ENCODE measurements at places on chromosomes 4 and X.

DNA sequence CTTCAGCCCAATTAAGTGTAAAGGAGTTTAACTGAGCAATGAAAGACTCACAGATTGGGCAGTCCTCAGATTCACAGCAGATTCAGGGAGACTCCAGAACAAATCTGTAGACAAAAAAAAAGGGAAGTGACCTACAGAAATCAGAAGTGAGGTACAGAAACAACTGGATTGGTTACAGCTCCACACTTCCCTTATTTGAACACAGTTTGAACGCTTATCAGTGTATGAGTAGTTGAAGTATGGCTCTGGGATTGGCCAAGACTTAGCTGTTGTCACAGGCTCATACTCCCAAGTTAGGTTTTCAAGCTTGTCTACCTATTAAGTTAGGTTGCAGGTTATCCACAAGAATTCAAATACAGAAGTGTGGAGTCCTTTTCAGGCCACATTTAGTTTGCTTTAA is 112.4 kb upstream of the ELOVL6 start:
- H3K4me3 ChIP-seq: no peak overlapping the region
- no peak overlapping the region for H3K27ac ChIP-seq
- H3K36me3 ChIP-seq: no peaks in the 10 kb centered on the region
- H3K27me3 ChIP-seq: no peaks in the 10 kb centered on the region
- no peaks in the 10 kb centered on the region for H3K4me1 ChIP-seq

GRCh38 chrX:26574234-26574633 is 358.3 kb downstream of the MAGEB5 start:
- H3K4me3 ChIP-seq: no peak overlapping the region
- no peak for DNase-seq
- H3K27me3 ChIP-seq: no peaks in the 10 kb centered on the region
- H3K4me1 ChIP-seq: peaks cover 25% of the 10 kb centered on the region
- H3K27ac ChIP-seq: peak overlapping the region; percentile 77

DNA sequence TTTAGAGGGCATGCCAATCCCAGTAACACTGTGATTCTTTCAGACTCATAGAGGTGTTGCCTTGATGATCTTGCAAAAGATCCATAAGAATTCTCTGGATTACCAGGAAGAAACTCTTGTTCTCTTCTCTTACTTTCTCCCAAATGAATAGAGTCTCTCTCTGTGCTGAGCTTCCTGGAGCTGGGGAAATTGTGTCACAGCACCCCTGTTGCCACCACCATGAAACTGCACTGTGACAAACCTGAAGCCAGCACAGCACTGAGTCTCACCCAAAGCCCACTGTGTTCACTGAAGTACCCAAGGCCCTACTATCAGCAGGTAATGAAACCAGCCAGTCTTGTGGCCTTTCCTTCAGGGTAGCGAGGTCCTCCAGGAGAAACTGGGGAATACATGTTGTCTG is 332.7 kb upstream of the FGF16 start:
- H3K4me3 ChIP-seq: no peak overlapping the region
- no peaks in the 10 kb centered on the region for H3K4me1 ChIP-seq
- no peaks in the 10 kb centered on the region for H3K36me3 ChIP-seq
- no peak overlapping the region for H3K27ac ChIP-seq
- no peaks in the 10 kb centered on the region for H3K27me3 ChIP-seq
- no peak for DNase-seq

GRCh38 chr4:101348367-101348827 is 1.1 kb upstream of the PPP3CA start:
- H3K4me1 ChIP-seq: peaks cover 28% of the 10 kb centered on the region
- H3K27me3 ChIP-seq: no peaks in the 10 kb centered on the region
- H3K36me3 ChIP-seq: peaks cover 7% of the 10 kb centered on the region
- H3K27ac ChIP-seq: peak overlapping the region; percentile 94
- H3K4me3 ChIP-seq: peak overlapping the region; percentile 80

DNA sequence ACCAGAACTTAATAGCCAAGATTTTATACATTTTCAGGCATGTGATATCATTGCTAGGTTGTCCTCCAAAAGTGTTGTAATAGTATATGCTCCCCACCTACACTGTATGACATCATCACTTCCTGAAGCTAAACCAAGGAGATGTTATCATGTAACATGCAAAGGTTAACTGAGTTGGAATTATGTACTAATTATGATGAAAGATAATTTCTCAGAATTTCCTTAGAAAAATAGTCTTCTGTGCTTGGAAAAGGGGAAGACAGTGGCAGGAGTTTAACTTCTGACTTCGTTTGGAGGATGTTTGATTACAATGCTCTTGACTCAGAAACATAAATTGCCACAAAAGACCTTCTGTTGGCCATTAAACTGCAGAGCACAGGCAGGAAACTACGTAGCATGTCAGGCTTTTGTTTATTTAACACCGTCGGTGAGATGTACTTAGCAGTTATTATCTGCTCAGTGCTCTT is 83.6 kb upstream of the GUCY1A1 start:
- H3K4me3 ChIP-seq: no peak overlapping the region
- no peaks in the 10 kb centered on the region for H3K36me3 ChIP-seq
- DNase-seq: no peak
- no peaks in the 10 kb centered on the region for H3K27me3 ChIP-seq
- no peak overlapping the region for H3K27ac ChIP-seq

- peak overlapping the region; percentile 4 for H3K27ac ChIP-seq
- no peaks in the 10 kb centered on the region for H3K27me3 ChIP-seq
- no peak overlapping the region for H3K4me3 ChIP-seq
Observed at GRCh38 chr4:175035905-175036304, 117.7 kb downstream of the ADAM29 start.

DNA sequence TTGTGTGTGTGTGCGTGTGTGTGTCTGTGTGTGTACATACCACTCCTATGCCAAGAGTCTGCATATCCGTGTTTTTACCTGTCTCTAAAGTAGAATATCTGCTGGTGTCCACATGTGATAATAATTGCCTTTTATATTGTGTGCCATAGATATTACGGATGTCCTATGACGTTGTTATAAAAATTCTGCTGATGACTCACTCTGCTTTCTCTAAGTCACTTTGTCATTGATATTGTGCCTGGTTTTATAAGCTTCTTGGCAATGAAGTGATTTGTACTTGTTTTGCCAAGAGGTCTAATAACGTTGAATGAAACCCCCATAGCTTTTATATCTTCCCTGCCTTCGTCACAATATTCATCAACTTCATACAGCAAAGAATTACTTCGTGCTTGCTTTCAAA is 102.6 kb upstream of the C1GALT1C1 start:
- H3K27ac ChIP-seq: no peak overlapping the region
- H3K36me3 ChIP-seq: no peaks in the 10 kb centered on the region

DNA sequence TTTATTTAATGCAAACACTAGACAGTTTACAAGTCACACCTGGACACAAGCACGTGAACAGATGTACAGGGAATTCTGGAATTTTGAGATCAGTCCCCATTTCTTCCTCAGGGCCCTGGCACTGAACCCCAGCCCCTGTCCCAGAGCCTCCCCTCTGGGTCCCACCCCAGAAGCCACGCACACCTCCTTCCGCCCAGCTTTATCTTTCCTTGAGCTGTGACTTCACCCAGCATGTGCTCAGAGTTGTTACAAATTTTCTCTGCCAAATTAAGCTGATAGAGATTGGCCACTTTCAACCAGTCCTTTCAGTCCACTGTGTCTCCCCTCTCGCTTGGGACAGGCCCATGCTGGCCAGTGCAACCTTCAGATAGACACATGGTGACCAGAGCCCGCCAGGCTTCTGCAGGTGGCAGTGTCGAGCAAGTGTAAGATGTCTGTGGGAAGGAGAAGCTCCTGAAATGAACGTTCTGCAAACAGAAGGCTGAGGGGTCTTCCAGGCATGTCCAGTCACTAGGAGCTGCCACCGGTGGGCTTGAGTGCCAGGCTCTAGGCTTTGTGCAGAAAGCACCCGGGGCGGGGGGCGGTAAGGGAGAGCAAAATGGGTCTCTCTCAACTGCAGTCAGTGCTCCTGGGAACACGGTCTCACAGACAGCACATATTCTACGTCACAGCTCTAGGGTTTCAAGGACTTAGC is 73.3 kb downstream of the MTMR1 start:
- no peak overlapping the region for H3K27ac ChIP-seq
- no peak for DNase-seq
- H3K4me3 ChIP-seq: no peak overlapping the region

DNA sequence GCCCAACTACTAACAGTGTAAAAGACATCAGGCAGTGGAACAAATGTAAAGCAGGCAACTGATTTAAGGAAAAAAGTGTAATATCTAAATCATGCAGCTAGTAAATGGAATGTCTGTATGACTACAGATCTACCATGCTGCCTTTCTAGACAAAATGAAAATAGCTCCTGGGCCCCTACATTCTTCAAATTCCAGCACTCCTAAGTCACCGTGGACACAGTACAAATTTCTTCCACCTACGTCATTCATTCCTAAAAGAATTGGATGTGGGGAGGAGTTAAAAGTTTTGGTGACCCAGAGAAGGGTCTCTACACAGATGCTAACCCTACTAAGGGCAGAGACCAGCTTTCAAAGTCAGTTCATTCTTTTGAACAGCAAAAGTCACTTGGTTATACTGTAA is 137.2 kb upstream of the ARHGEF9 start:
- DNase-seq: no peak
- H3K27ac ChIP-seq: peak overlapping the region; percentile 50
- no peak overlapping the region for H3K4me3 ChIP-seq
- no peaks in the 10 kb centered on the region for H3K36me3 ChIP-seq
- no peaks in the 10 kb centered on the region for H3K4me1 ChIP-seq

- no peak overlapping the region for H3K4me3 ChIP-seq
- no peak for DNase-seq
- H3K27ac ChIP-seq: no peak overlapping the region
- no peaks in the 10 kb centered on the region for H3K27me3 ChIP-seq
- no peaks in the 10 kb centered on the region for H3K4me1 ChIP-seq
Observed at GRCh38 chr4:175215657-175216056, 297.5 kb downstream of the ADAM29 start.

DNA sequence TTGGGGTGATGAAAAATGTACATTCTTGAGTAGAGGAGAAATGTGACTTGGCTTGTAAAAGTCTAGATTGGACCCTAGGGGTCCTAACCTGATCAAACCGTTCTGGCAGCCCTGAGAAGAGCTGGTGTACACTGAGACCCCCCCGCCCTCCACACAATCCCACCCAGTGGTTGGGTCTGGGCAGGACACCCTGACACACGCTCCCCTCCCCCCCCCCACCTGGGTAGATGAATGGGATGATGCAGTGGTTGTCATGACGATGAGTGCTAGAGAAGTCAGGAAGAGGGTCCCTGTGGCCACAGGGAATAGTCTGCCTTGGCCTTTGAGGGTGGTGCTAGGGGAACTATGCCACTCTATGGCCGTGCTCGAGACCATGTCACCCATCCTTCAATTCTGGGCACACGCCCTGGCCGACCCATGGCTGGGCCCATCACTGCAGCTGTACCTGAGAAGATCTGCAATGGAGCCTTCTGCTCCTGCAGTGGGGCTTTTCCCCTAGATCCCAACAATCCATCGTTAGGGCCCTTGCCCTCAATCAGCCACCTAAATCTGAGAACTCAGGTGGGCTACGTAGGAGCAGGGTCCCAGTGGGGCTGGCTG is 4.4 kb downstream of the CDK16 start:
- no peak overlapping the region for H3K27ac ChIP-seq
- no peak for DNase-seq
- H3K4me3 ChIP-seq: no peak overlapping the region

GRCh38 chr4:106762666-106763443 is 273.3 kb downstream of the DKK2 start:
- H3K4me3 ChIP-seq: no peak overlapping the region
- H3K4me1 ChIP-seq: no peaks in the 10 kb centered on the region
- no peak overlapping the region for H3K27ac ChIP-seq
- DNase-seq: no peak

GRCh38 chrX:17415242-17415810 is 40.3 kb downstream of the NHS start:
- no peaks in the 10 kb centered on the region for H3K36me3 ChIP-seq
- peak overlapping the region; percentile 81 for H3K27ac ChIP-seq
- H3K4me3 ChIP-seq: no peak overlapping the region
- no peaks in the 10 kb centered on the region for H3K27me3 ChIP-seq
- no peak for DNase-seq

DNA sequence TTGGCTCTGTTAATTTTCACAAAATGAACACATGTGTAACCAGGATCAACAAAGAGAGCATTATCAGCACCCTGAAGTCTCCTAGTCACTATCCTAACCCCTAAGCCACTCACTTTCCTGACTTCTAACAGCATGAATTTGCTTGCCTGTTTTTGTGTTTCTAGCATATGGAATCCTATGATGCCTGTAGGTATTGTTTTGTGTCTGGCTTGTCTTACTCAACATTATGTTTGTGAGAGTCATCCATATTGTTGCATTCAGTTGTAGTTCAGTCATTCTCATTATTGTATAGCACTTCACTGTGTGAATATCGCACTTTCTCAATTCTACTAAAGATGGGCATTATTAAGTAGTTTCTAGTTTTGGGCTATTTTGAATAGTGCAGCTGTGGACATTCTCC is 15.6 kb downstream of the EDNRA start:
- no peak for DNase-seq
- H3K4me3 ChIP-seq: no peak overlapping the region
- no peak overlapping the region for H3K27ac ChIP-seq
- no peaks in the 10 kb centered on the region for H3K27me3 ChIP-seq
- no peaks in the 10 kb centered on the region for H3K36me3 ChIP-seq
- H3K4me1 ChIP-seq: peaks cover 14% of the 10 kb centered on the region

DNA sequence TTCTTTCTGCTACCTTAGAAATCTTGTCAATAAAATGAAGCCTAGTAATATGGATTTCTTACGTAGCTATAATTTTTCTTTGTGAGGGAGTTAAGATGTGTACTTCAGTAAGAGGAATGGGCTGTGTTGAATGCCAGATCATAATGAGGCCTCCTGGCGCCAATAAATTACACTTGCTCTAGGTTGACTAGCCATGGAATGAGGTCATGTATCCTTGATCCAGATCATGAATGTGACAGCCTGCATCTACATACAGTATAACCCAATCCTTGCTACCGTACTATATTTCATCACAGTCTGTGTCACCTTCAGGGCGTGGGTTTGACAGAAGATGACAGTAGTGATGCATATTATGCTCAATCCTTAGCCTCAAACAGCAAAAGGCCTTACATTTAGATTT is 36.2 kb downstream of the NHS start:
- no peaks in the 10 kb centered on the region for H3K36me3 ChIP-seq
- peaks cover 32% of the 10 kb centered on the region for H3K4me1 ChIP-seq
- no peak for DNase-seq

DNA sequence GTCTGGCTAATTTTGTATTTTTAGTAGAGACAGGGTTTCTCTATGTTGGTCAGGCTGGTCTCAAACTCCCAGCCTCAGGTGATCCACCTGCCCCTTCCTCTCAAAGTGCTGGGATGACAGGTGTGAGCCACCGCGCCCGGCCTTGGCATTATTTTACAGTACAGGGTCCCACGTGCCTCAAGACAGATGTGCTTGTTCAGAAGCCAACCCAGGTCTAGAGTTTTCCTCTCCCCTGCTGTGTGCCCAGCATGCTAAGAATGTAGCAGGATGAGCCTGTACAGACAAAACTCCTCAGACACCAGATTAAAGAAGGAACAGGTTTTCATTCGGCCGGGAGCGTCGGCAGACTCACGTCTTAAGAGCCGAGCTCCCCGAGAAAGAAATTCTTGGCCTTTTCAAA is 42.2 kb downstream of the CRLF2 start:
- DNase-seq: no peak
- no peaks in the 10 kb centered on the region for H3K36me3 ChIP-seq
- no peaks in the 10 kb centered on the region for H3K27me3 ChIP-seq
- no peak overlapping the region for H3K27ac ChIP-seq
- no peaks in the 10 kb centered on the region for H3K4me1 ChIP-seq

- peaks cover 2% of the 10 kb centered on the region for H3K4me1 ChIP-seq
- DNase-seq: no peak
- no peak overlapping the region for H3K27ac ChIP-seq
- no peaks in the 10 kb centered on the region for H3K27me3 ChIP-seq
- H3K4me3 ChIP-seq: no peak overlapping the region
Observed at GRCh38 chrX:23661671-23662070, 5.6 kb upstream of the PRDX4 start.
